ENCODE measurements at places on chromosomes 3 and 15. TPM values are rescaled to one million over a fixed set of nuclear protein-coding genes. Genes with fewer than 3 reads are reported as not detected.

Gene VEPH1
- 0.07 TPM for total RNA-seq

Gene DNAH1
- 0.85 TPM for total RNA-seq

Gene CAND2
- 0.26 TPM for total RNA-seq

Gene TRIM42
- not detected for total RNA-seq

Gene CYP8B1
- not detected for total RNA-seq

Gene SV2B
- 0.03 TPM for total RNA-seq

Gene SOX14
- not detected for total RNA-seq

Gene TNFSF10
- 0.10 TPM for total RNA-seq

Gene GOLGA8A
- 6.4 TPM for total RNA-seq

Gene MAP6D1
- total RNA-seq = 5.9 TPM

Gene CASR
- not detected for total RNA-seq

Gene TIGIT
- not detected for total RNA-seq

Gene KBTBD8
- 0.63 TPM for total RNA-seq

Gene ST3GAL6
- 0.69 TPM for total RNA-seq

Gene POLQ
- total RNA-seq = 7.5 TPM

Gene KCTD6
- 9.9 TPM for total RNA-seq
